ENCODE measurements at places on chromosomes 11 and 22.

GRCh38 chr11:724049-724777, 18.2 kb downstream of the EPS8L2 start:
- no peak for DNase-seq

DNA sequence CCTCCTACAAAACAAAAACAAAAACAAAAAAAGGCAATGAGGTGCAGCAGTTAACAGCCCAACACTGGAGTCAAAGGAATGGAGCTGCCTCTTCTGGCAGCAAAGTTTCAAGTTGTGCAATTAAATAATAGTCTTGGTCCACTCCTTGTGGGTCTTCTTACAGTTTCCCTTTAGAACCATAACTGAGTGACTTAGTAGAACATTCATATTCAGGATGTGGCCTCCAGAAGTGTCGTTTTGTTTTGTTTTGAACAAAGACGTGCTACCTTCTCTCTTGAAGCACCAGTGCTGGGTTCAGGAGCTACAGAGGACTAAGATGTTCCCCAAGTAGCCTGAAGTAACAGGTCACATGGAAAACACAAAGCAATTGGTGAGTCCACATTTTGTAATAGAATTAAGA, 2.0 kb upstream of the JAML start:
- no peak for DNase-seq

- no peak for DNase-seq
Observed at GRCh38 chr11:32002311-32002710, 88.6 kb upstream of the RCN1 start.

DNA sequence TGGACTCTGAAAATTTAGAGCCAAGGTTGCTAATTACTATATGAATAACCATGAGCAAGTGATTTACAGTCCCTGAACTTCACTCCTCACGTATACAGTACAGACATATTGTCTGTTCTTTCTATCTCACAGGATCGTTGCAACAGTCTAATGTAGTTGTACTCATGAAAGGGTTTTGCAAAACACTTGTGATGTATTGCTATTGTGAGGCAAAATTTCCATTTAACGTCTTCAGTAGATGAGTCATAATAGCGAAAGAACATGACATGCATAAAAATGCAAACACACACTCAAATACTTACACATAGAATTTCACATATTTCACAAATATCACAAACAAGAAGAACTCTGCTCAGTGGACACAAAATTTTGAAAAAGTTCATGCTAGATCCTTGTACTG, 134.6 kb upstream of the TRPC6 start:
- DNase-seq, result no peak

- DNase-seq, result no peak
Observed at GRCh38 chr11:114912826-114913225, 234.5 kb downstream of the NXPE2 start.

GRCh38 chr11:34907934-34908593, 8.1 kb downstream of the APIP start:
- no peak for DNase-seq

DNA sequence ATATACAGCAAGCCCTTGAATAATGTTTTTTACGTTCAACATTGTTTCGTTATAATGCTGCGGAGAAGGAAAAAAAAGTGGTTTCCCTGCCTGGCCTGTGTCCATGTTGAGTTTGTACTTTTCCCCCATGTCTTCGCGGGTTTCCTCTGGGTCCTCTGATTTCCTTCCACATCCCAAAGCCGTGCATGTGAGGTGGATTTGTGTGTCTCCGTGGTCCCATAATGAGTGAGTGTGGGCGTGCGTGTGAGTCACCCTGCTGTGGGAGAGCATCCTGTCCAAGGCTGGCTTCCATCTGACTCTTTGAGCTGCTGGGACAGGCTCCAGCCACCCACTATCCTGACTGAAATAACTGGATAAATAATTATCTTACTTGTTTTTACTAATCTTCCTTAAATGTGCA, 29.6 kb upstream of the SNX19 start:
- no peak for DNase-seq

GRCh38 chr11:104529213-104529612, 365.3 kb upstream of the PDGFD start:
- no peak for DNase-seq

DNA sequence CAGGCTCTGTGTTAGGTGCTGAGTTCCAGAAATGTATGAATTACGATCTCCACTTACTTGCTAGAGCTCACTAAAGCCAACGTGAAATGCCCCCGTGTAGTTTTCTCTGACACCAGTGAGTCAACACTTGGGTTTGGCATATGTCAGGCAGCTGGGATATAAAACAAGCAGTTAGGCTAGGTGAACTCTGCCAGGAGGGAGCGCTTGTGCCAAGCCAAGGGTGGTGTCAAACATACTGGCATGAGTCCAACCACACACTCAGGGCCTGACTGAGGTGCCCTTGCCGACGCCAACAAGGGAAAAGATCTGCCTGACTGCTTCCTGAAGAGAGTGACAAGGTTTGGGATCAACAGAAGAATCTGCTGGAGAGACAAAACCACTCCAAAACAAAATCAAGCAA, 167.8 kb upstream of the NARS2 start:
- DNase-seq, result no peak

DNA sequence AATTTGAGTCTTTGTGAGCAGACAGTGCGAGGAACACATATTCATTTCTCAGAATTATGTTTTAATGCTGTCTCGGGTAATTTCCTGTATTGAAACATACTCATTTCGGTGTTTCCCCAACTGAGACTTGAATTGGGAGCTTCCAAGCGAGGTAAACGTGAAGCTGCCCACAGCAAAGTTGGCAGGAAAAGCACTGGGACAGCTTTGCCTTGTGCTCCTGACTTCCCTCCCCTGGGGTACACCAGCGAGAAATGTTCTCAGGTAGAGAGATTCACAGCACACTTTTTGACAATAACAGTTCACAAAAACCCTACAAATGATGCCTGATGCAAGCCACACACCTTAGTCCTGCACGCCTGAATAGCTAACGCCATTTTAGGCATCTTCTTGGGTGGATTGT, 3.1 kb downstream of the HTR3B start:
- DNase-seq, result no peak

GRCh38 chr22:41544671-41545476, 604 bp upstream of the POLR3H start:
- no peak for DNase-seq

- DNase-seq, result no peak
Observed at GRCh38 chr11:120956710-120957495, 67.0 kb upstream of the TBCEL start.

DNA sequence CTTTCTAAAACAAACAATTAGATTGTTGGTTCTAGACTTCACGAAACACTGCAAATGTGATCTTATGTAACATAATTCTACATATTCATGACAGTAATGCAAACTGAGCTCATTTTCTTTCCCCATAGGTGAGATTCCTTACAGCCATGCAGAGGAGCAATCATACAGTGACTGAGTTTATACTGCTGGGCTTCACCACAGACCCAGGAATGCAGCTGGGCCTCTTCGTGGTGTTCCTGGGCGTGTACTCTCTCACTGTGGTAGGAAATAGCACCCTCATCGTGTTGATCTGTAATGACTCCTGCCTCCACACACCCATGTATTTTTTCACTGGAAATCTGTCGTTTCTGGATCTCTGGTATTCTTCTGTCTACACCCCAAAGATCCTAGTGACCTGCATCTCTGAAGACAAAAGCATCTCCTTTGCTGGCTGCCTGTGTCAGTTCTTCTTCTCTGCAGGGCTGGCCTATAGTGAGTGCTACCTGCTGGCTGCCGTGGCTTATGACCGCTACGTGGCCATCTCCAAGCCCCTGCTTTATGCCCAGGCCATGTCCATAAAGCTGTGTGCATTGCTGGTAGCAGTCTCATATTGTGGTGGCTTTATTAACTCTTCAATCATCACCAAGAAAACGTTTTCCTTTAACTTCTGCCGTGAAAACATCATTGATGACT, 1.5 kb downstream of the OR9G1 start:
- DNase-seq, result no peak

DNA sequence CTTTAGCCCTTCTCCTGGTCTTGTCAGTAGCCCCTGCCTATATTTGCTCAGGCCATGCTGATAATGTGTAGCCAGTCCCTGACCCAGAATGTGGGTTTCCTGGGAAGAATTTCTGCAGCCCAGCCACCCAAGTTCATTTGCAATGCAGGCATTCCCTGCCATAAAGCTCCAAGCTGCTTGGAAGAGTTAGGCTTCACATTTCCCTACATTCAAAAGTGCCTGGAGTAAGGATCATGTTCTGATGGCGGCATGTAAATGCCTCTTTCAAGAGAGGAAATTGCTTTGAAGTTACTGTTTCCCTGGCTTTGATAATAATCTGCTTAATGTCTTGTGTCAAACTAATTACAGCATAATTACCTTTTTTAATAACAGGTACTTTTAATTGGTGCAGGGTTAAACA, 266.1 kb downstream of the MIAT start:
- no peak for DNase-seq

- DNase-seq, result no peak
Observed at GRCh38 chr11:129785383-129786111, 30.1 kb upstream of the TMEM45B start.

DNA sequence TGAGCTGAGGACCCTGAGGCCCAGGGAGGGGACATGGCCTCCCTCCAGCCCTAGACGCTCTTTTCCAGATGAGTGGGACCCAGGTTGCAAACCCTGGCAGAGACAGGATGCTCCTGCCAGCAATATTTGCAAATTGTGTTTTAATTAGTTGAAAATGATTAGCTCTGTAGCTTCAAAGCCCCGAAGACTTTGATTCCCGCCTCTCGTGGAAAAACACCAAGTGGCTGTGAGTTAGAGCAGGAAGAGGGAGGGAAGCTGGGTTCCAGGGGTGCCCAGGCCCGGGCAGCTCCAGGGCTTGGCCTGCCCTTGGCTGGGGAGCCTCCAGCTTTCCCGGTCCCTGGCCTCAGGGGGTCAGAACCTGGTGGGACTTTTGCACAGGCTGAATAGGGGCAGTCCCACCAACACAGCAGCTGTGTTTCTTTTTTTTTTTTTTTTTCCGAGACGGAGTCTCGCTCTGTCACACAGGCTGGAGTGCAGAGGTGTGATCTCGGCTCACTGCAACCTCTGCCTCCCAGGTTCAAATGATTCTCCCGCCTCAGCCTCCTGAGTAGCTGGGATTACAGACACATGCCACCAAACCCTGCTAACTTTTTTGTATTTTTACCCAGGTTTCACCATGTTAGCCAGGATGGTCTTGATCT, 101.6 kb upstream of the RTL6 start:
- DNase-seq, result no peak

- DNase-seq, result no peak
Observed at GRCh38 chr11:73510877-73511276, 87.0 kb downstream of the FAM168A start.

DNA sequence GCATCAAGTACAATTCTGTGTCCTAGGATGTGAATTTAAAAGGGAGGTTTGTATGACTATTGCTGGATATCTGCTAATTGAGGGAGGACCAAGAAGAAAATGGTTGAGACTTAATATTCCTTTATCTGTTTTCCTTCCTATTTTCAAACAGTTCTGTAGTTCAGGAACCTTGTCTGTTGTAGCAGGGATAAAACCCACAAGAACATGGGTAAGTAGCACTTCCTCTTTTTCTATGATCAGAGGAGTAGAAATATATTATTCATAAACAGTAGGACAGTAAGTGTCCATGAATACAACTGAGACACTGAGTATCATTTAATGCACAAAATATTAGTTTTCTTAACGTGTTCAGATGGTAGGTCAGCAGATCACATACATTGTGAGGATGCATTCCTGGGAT, 7.6 kb downstream of the MS4A3 start:
- peak; percentile 33 for DNase-seq

- DNase-seq, result no peak
Observed at GRCh38 chr11:72860592-72860991, 46.4 kb downstream of the ATG16L2 start.

DNA sequence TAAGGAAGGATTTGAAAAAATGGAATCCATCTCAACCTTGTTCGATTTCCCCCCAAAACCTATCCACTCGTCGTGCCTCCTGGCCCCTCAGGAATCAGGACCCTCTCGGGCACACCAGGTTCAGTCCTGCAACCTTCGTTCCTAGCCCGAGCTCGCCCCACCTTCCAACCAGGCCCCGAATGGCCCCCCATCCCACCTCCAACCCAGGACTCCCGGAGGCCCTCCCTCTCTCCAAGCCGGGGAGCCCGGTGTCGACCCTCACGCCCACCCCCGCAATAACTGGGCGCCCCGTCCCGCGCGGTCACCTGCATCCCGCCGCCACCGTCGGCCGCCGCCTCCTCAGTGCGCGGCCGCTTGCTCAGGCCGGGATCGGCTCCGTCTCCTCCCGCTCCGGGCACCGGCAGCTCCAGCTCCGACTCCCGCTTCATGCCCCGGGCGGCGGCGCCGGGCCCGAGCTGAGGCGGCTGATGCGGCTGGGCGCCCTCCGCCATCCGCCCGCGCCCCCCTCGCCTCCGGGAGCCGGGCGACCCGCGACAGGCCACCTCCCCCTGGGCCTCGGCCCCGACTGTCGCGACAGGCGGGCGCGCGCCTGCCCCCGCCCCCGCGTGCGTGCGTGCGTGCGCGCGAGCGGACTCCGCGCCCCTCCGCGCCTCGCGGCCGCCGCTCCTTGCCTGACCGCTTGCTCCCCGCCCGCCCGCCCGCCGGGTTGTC, 534 bp downstream of the RBFOX2 start:
- peak; percentile 50 for DNase-seq

DNA sequence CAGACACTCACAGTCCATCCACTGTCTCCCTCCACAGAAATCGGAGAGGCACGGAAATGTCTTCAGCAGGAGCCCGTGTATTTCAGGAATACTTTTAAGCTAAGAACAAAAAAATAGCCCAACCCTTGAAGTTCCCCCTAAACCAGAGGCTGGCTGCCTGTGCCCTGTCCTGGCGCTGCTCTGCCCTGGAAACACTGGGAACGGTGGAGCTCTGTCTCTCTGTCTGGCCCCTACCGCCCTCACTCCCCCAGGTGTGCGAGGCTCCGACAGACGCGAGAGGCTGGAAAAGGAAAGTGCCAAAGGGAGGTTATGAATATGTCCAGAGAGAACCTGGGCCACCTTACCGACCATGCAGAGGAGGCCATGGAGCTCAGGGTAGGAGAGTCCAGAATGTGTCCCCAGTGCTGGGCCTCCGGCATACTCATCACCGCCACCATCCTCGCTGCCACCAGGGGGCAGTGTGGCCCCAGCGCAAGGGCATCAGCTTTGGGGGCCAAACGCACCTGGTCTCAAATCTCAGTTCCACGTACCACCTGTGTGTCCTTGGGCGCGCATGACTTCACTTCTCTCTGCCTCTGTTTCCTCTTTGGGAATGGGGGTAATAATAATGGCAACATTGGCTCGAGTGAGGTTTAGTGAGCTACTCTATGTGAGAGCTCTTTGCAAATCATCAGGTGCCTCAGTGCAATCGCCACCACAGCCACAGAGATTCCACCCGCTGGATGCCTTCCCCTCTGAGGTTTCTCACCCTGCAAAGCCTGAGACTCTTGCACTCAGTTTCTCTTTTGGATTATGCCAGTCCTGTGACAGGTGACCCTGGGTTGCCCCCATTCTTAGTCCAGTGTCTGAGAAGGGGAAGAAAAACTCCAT, 10.4 kb upstream of the SLCO2B1 start:
- peak; percentile 76 for DNase-seq

GRCh38 chr11:34379079-34379478, 21.3 kb upstream of the ABTB2 start:
- DNase-seq, result no peak

DNA sequence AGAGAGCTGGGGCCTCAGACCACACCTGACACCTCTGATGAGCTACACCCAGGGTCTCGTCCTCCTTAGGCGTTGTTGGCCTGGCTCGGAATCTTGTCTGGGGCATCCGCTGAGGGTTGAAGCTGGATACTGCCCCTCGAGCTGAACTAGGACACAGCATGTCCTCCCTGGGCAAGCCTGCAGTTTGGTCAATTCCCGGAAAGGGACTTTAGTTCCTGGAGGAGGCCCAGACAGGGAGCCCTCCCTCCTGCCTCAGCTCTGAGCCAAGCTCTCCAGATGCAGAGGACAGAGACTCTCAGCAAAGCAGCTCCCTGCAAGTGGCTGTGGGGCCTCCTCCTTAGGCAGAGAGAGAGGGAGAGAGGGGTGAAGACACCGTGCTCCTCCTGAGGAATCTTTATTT, 4.9 kb downstream of the APOL3 start:
- no peak for DNase-seq
